ENCODE measurements at places on chromosomes 12 and 14. TPM values are rescaled to one million over a fixed set of nuclear protein-coding genes. Genes with fewer than 3 reads are reported as not detected.

Gene ASIC1
- total RNA-seq = 2.7 TPM

Gene GZMB
- total RNA-seq = not detected

Gene FOXG1
- not detected for total RNA-seq

Gene NANOG
- total RNA-seq = 0.21 TPM

Gene KLHL33
- total RNA-seq = 0.69 TPM

Gene MYF6
- total RNA-seq = 8.6 TPM

Gene PPP4R4
- 0.37 TPM for total RNA-seq

Gene FBXW8
- total RNA-seq = 15.6 TPM

Gene PMEL
- total RNA-seq = 1.5 TPM

Gene TMEM253
- 0.37 TPM for total RNA-seq

Gene COX14
- 30.5 TPM for total RNA-seq

Gene TEX52
- not detected for total RNA-seq

- DNase-seq = peak; percentile 82
Observed at GRCh38 chr14:68140076-68140741, 320.6 kb downstream of the RAD51B start.

DNA sequence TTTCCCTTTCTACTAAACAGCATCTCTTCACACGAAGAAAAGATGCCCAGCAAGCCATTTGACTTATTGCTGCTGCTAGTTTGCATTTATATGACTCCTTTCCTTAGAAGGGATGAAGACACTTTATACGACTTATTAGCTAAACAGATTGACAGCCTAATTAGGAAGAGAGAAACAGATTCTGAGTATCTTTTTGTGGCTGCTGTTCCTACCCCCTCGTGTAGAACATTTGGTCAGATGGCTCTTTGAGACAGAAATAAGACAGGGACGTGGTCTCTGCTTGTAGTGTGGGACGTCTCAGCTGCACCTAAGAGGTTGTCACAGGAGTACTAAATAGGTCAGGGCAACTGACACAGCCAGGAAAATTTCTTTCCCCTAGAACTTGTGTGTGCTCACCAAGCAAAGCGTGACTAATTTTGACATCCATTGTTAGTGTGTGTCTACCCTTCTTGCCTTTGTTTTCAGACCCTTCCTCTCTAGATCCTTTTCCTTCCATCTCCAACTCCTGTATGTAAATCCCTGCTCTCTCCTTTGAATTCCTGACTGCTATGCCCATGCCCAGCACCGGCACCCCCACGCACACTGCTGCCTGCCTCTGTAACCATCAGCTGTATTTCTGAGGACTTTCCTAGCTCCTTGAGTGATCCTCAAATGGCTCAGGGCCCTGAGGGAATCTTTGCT, 83.2 kb downstream of the DAD1 start:
- no peak for DNase-seq

DNA sequence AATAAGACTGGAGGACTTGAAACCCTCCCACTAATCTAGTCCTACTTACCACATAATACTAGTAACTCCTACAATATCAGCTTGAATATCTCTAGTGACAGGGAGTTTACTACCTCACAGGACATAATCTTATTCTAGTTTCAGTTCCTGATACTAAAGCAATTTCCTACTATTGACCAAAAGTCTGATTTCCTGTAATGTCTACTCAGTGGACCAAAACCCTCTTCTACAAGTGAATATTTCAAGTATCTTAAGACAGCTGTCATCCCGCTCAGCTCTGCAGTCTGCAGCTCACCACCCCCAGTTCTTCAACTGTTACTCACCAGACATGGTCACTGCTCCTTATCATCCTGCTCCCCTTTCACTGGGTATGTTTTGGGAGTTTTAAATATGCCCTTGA, 70.8 kb upstream of the TMCC3 start:
- no peak for DNase-seq

DNA sequence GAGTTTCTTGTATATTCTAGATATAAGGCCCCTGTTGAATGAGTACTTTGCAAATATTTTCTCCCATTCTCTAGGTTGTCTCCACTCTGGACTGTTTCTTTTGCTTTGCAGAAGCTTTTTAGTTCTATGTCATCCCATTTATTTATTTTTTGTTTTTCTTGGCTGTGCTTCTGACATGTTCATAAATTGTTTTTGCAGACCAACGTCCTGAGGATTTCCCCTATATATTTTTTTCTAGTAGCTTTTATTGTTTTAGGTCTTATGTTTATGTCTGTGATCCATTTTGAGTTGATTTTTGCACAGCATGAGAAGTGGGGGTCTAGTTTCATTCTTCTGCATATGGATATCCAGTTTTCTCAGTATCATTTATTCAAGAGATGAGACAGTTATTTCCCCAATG, 70.4 kb upstream of the BTG1 start:
- no peak for DNase-seq

GRCh38 chr12:102321305-102322082, 123.9 kb upstream of the PMCH start:
- DNase-seq = no peak

GRCh38 chr12:122669397-122670070, 33.6 kb downstream of the HCAR2 start:
- no peak for DNase-seq

DNA sequence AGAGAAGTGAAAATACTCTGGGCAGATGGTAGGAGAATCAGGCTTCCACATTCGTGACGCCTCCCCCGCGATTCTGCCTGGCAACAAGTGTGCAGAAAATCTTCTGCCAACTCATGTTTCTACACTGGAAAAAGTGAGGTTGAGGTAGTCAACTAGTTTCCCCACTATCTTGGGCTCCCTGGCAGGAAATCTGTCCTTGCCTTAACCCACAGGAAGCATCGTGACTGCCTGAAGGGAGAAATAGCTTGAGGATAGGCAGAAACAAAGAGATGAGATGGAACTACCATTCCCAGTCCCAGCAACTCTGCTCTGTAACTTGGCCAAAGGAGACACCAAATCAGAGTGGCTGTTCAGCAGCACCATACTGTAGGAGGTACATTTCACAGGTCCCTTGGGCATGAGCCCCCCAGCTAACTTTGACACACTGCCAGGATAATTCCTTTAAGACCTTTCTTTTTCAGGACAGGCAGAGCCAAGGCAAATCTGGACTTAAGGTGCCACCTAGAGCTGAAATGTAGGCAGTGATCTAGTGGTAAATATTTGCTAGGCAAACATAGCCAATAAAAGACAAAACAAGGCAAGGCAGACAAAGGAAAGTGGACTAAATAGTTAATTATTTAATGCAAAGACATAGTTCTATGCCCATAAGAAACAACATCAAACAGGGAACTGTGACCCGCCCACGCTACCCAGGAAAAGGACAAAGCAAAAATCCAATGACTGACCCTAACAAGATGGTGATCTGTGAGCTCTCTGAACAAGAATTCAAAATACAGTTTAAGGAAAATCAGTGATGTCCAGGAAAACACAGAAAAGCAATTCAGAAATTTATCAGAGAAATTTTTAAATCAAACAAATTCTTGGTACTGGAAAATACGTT, 205.1 kb downstream of the PTPRO start:
- no peak for DNase-seq

DNA sequence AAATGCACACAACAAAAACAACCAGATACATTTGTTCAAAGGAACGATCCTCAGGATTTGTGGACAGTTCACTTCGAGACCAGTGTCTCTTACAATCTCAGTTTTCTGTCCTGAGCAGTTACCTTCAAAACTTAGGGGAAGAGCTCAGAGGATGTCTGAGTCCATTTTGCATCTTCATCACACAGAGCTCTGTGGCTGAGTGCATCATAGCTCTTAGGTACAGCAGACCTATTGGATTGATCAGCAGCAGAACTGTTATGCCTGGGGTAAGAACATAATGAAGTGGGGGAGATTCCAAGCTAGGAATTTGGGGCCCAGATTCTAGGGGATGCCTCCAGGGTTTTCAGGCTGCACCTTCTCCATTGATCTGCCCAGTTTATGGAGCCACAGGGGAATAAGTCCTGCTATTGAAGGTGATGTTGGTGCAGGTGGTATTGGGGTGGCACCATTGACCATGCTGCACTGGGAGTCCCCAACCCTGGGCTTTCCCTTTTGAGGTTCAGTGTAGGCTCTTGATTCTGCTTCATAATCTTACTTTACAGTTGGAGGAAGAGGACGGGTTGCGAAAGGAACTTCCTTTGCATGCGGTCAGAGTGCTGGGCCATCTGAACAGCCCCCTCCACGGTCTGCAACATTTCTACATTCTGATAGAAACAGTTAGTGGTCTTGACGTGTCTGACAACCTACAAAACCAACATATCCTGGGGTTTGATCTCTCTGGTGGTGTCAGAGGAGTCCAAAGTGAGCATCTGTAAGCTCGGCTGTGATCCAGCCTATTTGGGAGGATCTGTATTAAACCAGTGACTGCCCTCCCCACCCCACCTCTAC, 112.8 kb downstream of the CHST11 start:
- DNase-seq = no peak

- no peak for DNase-seq
Observed at GRCh38 chr12:67315661-67316060, 46.5 kb downstream of the CAND1 start.

GRCh38 chr14:54147282-54147681, 190.7 kb upstream of the BMP4 start:
- no peak for DNase-seq

DNA sequence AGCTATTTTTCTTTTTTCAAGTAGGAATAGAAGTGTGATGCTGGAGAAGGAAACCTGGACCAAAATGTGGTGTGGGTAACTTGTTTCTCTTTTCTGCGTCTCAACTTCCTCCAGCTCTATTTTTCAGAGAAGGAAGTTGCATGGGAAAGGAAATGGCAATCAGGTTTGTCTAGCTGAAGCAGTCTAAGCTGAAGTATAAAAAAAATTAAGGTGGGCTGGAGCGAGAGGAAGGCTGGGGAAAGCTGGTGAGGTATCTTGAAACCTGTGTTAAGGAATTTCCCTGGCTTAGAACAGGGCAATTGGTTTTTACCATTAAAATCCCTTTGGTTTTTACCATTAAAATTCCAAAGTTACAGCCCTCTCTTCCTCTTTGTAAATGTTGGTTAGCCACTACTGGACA, 34.2 kb upstream of the NINJ2 start:
- no peak for DNase-seq

DNA sequence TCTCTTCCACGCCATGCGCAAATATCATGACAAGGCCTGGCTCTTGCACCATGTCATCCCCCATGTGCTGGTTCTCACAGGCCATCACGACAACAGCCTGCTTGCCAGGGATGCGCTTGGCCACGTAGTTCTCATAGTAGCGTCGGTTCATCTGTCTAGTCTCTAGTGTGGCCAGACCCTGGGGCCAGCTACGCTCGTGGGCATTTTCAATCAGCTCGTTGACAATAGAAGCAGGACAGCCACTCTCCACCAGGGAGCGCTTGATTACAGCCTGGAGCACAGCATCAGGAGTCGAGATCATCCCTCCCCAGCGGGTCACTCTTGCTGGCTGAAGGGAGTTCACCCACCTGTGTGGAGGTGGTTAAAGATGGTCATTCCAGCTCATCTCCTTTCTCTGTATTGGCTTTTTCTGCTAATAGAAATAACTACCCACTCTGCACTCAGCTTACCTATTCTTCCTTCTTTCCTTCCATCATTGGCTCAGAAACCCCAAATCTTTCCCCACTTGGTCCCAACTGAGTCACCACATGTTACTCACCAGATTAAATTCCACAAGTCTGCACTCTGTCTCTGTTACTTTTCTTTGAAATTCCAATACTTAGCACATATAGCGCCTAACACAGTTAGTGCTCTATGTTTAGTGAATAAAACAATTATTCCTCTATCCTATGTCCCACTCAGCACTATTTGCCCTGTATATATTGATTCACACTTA, 15.1 kb downstream of the RNF41 start:
- no peak for DNase-seq

DNA sequence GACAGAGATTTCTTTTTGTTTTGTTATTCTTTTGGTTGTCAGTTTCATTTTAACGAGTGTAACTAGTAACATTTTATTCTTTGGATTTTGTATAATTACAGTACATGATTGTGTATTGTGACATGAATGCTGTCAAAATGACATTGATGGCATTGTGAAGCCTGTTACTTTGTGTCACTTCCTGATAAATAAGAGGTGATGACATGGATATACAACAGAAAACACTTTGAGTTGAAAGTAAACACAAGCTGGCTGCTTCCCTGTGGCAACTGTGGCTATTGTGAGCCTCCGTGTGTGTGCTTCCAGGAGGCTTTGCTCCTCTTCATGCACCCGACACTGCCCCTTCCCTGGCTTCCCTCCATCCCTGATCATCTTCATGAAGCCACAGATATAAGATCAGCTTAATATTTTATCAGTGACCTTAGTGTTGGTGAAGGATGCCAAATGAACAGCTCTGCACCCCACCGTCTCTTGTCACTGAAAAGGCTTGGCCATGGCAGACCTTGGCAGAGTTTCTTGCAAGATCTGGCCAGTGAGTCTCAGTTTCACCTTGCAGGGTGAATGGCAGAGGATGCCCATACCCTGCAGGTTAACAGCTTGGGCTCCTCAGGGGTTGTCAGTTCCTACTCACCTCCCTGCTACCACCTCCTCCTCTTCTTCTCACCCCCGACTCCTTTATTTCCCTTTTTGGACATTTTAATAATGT, 191.9 kb downstream of the EPS8 start:
- no peak for DNase-seq

GRCh38 chr14:72515779-72516770, 377.8 kb downstream of the DPF3 start:
- no peak for DNase-seq

DNA sequence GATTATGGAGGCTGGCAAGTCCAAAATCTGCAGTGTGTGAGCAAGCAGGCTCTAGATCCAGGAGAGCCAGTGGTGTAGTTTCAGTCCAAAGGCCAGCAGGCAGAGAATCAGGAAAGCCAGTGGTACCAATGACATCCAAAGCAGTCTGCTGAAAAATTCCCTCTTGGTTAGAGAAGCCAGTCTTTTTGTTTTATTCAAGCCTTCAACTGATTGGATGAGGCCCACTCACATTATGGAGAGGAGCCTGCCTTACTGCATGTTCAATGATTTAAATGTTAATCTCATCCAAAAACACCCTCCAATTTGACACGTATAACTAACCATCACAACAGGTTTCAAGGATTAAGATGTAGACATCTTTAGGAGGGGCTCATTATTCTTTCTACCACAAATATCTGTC, 49.5 kb upstream of the ZDHHC17 start:
- DNase-seq = no peak

DNA sequence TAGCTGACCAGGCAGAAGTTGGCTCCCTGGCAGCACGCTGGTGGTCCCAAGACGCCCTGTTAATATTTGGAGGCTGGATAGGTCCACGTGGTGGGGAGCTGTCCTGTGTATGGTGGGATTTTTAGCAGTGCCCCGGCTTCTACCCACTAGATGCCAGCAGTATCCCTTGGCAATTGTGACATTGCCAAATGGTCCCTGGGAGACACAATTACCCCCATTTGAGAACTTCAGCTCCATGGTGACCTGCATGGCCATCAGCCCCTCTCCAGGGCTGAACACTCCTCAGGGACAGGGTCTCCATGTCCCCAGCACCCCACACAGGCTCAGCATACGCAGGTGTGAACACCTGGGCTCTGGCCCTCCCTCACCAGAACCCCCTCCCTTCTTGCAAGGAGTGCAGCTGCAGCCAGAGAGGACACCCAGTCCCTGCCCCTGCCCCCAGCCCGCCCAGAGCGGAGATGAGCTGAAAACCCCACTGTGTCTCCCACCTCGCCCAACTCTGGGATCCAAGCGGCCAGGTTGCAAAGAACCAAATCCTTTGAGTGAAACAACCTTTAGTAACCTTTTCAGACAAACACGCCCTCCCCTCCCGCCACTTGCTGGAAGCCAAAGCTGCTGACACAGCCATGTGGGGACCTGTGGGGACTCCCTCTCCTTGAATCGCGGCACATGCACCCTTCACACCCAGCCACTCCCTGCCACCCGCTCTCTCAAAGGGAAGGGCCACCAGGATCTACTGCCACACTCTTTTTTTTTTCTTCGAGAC, 120.4 kb downstream of the CALM1 start:
- peak; percentile 37 for DNase-seq

Measured in urinary bladder (tissue), 4 donors.